ENCODE measurements at places on chromosomes 7 and 10.

- no peak for DNase-seq
Measured at GRCh38 chr7:28500138-28500537, 87.8 kb downstream of the CREB5 start.

DNA sequence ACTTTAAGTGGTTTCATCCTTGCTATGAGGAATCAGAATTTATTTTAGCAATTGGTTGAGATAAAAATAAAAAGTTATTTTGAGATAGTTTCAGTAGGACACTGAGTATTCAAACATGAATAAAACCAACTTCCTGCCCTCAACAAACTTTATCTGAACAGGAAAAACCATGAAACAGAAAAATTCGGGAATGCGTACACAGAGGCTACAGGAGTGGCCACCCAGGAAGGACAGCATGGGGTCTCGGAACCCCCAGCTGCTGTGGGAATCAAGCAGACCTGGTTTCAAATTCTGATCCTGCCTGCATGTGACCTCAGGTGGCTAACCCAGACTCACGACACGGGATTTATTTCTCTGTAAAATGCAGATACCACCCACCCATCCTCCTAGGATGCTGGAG, 49.0 kb upstream of the GRID1 start:
- DNase-seq = no peak

DNA sequence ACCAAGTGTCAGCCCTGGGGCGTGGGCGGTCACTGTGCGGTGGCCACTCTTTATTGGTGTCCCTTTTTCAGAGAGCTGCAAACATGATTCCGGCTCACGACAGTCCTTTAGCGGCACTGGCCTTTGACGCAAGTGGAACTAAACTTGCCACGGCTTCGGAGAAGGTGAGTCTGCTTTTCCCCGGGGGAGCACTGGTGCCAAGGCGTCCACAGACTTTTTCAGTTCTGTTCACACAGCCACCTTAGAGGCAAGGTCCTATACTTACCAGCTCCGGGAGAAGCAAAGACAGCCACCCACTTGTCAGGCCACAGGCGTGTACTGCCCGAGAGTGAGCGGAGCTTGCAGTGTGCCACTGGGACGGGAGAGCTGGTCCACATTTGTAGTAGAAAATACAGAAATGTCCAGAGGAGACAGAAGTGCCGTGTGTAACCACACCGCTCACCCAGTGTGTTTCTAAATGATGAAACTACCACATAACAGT, 27.9 kb downstream of the WIPI2 start:
- no peak for DNase-seq

DNA sequence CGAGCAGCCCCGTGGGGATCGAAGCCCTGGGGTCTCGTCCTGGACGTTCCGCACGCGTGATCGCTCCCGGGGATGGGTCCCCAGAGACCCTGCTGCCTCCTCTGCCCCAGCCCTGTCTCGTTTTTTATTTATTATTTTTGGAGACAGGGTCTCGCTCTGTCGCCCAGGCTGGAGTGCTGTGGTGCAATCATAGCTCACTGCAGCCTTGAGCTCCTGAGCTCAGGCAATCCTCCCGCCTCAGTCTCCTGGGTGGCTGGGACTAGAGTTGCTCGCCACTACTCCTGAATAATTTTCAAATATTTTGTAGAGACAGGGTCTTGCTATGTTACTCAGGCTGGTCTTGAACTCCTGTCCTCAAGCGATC, 319 bp upstream of the STX1A start:
- DNase-seq = no peak

GRCh38 chr7:95375591-95376257, 20.5 kb downstream of the PON3 start:
- no peak for DNase-seq

GRCh38 chr7:4801839-4802231, 26.4 kb downstream of the AP5Z1 start:
- no peak for DNase-seq

DNA sequence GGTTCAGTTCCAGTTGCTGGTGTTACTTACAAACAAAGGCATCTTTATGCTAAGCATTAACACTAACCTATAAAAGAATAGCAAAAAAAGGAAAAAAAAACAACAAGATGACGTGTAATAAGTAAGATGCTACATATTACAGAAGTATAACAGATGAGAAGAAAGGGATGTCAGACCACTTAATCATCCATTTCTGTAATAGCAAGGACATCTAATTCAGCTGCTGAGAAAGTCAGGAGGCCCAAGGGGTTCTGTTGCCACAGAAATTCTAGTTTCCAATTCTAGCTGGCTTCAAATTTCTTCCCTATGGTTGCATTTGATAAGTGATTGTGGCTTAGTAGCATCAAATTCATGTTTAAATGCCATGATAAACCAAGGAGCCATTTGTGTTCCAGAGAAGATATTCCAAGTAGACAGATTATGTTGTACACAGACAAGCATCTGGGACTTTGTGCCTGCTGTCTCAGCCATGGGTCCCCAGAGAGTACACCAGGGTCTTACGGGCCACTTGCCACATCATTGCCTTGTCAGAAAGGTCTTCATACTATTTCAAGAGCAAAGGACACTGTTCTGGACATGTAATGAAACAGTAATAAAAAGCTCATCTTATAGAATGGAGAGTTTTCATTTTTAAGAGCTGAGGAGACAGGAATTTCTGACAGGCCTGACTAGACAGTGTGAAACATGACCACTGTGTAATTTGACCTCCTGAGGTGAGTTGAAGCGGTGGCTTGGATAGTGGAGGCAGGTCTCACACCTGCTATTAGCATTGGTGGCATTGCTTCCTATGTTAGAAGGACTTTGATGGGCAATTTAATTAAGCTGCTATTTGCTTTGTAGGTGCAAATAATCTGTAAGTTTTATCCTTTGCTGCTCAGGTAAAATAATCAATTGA, 4.2 kb upstream of the ASB4 start:
- no peak for DNase-seq

GRCh38 chr10:103231047-103231551, 14.6 kb upstream of the RPEL1 start:
- DNase-seq = no peak

GRCh38 chr7:149759093-149759860, 14.1 kb downstream of the ZNF467 start:
- no peak for DNase-seq

DNA sequence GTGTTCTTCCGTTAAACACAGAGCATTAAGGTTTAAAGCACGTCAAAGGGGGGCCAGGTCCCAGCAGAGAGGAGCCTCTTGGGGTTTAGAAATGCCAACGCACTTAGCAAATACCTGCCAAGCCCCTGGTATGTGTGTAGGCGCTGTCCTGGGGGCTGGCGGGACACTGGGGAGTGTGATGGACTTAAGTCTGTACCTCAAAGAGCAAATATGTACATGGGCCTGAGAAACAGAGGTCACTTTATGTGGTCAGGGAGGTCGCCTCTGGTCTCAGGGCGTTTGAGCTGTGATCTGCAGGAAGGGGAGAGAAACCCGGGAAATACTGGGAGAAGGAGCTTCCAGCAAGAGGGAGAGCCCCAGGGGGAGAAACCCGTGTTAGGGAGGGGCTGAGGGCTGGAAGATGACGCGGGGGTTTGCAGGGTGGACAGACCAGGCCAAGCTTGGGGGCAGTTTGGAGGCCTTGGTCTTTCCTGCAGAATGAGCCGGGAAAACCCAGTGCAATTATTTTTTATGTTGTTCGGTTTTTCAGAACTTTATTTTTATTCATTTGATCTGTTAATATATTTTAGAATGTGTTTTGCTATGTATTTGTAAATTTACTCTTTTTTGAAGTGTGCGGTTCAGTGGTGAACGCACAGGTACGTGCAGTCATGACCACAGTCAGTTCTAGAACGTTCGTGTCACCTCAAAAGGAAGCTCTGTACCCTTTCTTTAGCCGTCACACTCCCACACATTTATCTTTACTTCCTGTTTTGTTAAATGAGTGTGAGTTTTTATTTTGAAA, 441.4 kb upstream of the FOXK1 start:
- DNase-seq = no peak

DNA sequence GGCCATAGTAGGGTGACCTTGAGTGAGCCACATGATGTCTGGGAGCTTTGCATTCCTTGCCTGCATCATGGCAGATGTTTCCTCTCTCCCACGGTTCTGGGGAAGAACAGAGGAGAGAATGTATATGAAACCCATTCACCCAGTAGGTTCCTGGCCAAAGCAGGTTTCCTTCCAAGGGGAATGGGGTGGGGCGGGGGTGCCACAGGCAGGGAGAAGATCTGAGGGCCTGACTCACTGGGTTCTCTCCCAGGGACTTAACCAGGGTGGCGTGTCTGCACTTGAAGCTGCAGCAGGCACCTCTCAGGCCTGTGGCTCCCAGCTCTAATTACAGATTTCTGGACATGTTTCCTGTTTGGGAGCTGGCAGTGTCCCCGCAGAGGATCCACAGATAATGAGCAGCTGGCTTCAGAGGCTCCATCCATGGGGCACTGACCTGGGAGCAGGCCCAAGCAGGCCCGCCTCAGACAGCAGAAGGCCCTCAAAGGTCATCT, 50.2 kb upstream of the ZMIZ1 start:
- no peak for DNase-seq

- no peak for DNase-seq
Measured at GRCh38 chr7:50588937-50589336, 23.7 kb upstream of the DDC start.

DNA sequence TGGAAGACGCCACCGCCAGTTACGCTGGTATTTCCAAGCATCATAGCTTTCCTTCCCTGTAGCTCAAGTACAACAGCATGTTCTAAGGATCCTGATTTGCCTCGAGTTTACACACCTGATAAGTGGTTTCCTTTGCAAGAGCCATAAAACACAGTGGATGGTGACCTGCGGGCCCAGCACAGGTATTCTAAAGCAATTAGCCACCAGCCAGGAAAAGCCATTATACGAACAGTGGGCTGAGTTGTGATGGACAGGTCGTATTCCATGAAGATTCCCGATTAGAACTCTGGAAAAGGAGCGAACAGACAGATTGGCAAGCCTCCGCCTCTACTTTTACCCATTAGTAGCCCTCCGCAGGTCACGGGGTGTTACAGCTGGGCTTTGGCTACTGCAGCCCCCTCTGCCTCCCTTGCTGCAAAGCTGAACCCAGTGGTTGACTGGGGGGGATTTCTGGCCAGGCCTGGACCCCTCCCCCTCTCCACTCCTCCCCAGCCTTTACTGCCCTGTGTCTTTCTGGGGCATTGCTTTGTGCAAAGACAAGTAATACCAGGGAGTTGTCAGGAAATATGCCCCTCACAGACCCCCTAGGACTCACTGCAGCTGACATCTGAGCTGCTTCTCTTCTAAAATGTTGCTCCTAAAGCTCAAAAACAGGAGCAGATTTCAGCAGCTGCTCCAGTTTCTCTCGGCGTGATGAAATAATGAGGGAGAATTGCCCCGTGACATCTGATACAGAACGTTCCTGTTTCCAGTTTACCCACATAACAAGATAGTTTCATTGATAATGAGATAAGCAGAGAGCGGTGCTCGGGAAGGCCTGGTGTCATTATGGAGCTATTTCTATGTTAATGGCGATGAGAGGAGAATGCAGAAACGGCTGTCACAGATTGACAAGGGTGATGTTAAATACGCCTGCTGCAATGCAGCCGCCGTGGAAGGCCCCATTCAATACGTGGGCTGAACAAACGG, 214.4 kb downstream of the CCSER2 start:
- peak; percentile 17 for DNase-seq

DNA sequence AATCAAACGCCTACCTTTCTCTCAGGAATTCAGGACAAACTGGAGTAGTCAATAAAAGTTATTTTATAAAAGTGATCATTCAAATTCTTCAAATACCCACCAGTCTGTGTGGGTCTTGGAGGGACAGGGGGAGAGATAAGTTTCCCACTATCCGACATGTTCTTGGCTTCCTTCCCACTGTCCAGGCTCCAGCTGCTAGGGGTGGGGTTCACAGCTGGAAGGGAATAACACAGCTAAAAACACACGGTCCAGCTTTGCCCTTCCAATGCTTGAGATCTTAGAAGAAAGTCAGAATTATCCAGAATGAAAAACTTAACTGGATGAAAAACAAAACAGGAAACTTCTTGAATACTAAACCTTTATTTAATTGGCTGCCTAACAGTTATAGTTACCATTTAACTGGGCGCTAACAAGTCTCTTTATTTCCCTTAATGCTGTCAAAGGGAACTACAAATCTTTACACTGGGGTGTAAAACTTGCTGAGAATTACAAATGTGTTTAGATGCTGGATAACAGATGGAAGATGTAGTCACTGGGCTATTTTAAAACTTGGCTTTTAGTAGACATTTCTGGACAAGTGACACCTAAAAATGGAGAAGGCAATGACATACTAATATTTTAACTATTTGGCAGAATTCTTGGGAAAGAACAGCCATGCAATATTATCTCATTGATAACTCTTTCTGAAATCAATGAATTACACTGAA, 172.8 kb upstream of the IMMP2L start:
- DNase-seq = no peak

DNA sequence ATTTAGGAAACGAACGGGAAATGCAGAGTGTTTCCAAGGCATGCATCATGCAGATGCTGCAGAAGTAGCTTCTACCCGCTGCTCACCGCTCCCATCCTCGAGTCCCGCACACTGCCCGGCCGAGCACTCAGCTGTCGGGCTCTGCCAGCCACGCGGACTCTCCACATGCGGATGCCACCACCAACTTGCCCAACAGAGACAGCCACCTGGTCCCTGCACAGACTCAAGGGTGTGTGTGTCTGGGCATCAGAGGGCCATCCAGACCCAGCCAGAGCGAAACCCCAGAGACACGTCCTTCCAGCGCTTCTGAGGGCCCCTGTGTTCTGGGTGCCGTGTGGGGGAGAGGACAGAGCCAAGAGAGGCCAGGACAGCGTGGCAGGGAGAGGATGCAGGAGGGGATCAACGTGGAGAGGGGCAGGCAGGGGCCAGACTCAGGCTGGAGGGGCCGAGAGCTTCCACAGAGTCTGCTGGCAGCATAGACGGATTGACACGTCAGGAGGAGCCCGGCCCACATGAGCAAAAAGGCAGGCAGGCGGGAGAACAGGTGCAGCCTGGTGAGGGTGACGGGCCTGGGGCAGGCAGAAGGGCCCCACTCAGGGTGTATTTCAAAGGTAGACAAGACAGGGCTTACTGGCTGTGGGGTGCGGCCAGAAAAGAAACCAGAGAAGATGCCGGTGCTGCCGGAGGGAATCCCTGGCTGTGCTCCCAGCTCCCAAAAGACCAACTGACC, 18.3 kb downstream of the GPER1 start:
- DNase-seq = no peak

- no peak for DNase-seq
Measured at GRCh38 chr10:125049216-125049881, 107.4 kb downstream of the ZRANB1 start.
